ENCODE measurements at places on chromosomes 4 and X.

DNA sequence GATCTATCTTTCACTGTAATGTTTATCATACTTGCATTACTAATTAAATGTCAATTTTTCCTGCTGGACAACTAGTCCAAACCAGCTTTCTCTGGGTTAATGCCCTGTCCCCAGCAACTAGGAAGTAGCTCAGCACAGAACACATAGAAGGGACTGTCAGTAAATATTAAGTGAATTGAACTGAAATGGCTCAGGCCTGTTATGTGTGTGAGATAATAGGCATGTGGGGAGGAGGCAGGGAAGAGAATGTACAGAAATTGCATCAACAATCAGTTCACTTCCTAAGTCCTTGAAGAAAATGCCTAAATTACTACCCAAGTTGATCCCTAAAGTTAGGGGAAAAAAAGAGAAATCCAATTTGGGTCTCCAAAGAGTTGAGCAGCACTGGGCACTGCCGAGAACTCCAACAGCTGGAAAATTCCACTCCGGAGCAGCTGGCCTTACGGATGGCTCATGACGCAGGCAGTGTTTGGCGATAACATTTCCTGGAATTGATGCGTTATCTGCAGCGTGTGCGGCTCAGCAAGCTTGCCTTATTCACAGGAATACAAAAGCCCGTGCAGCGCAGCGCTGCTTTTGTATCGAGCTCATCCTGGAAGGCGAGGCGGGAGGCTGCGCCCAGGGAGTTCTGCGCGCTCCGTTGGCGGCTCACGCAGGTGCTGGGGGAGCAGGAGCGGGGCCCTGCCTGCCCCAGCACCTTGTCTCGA is 297.3 kb upstream of the LCORL start:
- DNase-seq = no peak

GRCh38 chr4:151688003-151688784 is 72.6 kb downstream of the GATB start:
- no peak for DNase-seq

DNA sequence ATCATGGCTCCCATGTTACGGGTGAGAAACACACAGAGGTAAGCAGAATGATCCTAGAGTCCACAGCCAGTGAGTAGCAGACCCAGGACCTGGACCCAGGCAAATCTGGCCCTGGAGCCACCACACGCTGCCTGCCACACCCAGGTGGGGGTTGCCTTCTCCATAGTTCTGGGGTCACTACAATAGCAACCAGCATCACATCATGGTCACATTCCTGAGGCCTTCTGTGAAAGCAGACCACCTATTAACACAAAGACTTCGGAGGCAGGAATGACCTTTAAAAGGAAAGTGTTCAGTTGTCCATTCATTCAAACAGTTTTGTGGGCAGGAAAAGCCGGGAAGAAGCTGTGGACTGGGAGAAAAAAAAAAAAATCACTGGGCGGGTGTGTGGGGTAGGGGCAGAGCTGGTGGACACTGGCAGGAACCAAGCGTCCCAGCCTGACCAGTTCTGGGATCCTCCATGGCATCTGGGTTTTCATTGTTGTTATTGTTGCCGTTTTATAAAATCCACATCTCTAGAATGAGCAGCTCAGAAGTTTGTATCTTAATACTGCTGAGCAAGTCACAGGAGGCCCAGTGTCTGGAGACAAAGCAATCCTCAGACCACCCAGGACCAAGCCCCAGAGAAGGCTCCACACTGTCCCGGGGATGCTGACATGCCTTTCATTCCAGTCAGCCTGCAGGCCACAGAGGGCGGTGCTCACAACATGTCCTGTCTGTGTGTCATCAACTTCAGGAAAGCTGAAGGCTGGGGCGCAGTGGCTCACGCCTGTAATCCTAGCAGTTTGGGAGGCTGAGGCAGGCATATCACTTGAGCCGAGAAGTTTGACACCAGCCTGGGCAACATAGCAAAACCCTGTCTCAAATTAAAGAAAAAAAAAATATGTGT is 67.0 kb downstream of the SEL1L3 start:
- DNase-seq = no peak

GRCh38 chr4:188934320-188934962 is 795.2 kb downstream of the TRIML1 start:
- no peak for DNase-seq

- DNase-seq = no peak
Observed at GRCh38 chr4:24988776-24989175, 42.0 kb downstream of the LGI2 start.

- DNase-seq = no peak
Observed at GRCh38 chr4:154528869-154529268, 21.3 kb downstream of the PLRG1 start.

GRCh38 chrX:44470816-44471215 is 71.8 kb downstream of the FUNDC1 start:
- no peak for DNase-seq

DNA sequence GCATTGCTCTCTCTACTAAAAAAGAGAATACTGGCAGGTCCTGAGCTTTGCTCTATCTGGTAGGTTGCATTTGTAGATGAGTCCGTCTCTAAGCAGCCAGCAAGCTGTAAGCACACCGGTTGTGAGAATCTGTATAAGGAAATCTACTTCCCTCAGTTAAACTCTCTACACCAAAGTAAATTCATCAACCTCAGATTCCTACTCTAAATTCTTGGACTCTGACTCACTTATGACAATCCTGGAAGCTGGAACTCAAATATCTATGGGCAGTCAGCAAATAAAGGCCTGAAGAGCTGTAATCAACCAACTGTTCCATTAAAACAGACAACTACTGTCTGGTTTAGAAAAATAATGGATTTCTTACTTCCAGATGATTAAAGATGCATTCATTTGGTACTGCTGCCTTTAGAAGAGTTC is 37.9 kb downstream of the FAT1 start:
- DNase-seq = no peak

DNA sequence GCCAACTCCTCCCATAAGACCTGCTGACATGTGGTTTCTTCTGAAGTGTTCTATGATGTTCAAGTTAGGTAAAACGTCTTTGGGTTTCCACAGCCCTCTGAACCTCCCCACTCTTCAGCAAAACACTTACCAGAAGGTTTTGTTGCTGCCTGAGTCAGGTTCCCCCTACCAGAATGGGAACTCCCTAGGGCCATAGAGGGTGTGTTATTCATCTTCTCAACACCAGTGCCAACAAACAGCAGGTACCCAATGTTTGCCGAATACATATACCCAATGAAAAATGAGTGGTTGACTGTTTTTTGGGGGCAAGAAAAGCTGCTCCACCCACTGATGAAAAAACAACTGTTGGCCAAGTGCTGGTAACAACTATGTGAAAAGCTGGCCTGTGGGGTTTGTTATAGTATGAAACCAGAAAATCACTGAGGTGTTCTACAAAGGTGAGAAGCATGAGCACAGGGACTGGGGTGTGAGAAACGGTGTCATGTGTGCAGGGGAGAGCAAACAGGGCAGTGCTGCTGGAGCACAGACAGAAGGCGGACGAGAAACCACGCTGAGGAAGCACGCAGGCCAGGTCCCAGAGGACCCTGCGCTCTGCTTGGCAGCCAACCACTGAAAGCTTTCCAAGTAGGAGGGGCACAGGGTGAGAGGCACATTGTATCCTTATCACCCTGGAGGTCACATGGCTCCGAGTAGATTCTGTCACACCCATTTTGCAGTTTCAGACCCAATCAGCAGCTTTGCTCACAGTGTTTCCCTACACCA is 28.8 kb downstream of the ATP8A1 start:
- peak; percentile 53 for DNase-seq

GRCh38 chr4:182871616-182872015 is 45.6 kb downstream of the DCTD start:
- DNase-seq = no peak

- no peak for DNase-seq
Observed at GRCh38 chr4:12319765-12320164, 891.1 kb upstream of the HS3ST1 start.

GRCh38 chrX:48715072-48715471 is 18.5 kb downstream of the SUV39H1 start:
- no peak for DNase-seq

DNA sequence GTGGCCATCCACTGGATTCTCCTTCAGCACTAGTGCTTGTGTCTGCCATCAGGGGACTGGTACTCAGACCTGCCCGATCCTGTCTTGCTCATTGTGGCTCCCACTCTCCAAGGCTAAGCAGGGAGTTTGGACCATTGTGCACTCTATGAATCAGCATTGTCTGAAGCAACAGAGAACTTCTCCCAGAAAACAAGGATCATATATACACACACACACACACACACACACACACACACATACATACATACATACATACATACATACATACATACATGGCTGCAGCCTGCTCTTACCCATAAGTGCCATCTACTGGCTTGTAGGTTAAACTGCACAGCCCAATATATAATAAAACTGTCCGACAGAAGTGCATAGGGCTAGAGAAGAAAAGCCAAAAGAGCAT is 345.3 kb upstream of the LCORL start:
- peak; percentile 15 for DNase-seq

DNA sequence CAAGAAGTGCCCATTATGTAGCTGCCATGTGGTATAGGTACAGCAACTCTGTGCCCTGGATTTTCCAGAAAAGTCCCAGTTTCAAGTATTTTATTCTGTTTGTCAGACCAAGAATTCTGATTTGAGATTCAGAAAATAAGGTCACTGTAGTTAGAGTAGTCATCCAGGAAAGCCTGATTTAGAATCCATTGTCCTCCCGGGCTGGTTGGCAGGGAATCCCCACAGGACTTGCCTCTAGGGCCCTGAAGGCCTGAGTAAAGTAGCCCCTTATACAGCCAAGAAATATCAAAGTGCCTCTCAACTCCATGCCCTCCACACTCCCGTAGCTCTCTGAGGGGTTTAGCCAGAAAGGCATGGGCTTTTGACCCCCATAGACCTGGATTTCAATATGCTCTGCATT is 36.3 kb downstream of the RTL5 start:
- DNase-seq = no peak

GRCh38 chrX:2650865-2651264 is 40.2 kb upstream of the CD99 start:
- DNase-seq = no peak

DNA sequence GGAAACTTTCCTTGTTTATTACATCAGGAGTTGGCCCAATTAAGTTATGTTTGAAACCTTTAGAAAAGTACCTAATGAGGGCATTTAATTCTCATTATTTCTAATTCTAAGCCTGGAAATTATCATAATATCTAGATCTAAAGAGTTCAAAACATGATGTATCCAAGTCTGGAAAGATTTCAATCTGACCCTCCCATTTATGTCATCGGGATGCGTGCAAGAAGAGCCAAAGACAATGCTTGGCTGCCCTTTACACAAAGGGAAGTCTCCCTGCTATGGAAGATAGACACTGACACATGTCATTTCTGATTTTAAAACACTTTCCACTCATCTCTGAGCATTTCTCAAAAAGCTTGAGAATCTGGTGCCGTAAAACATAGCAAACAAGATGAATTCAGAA is 222.4 kb downstream of the ANTXR2 start:
- DNase-seq = no peak

DNA sequence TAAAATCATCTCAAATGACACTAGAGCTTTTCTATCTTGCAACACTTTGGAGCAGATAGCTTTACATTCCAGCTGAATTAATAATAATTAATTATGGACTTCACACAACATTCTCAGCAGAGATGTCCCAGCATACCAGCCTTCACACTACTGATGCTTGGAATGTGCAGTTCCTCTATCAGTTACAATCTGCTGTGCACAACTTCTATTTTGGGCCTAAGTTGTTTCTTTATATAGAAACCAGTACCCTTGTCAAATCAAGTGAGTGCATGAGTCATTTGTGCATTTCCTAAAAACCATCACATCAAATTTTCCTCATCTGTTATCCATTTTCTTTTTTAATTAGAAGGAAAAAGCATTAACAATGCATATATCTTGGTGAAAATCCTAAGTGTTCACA is 8.8 kb upstream of the RASL11B start:
- DNase-seq = no peak

DNA sequence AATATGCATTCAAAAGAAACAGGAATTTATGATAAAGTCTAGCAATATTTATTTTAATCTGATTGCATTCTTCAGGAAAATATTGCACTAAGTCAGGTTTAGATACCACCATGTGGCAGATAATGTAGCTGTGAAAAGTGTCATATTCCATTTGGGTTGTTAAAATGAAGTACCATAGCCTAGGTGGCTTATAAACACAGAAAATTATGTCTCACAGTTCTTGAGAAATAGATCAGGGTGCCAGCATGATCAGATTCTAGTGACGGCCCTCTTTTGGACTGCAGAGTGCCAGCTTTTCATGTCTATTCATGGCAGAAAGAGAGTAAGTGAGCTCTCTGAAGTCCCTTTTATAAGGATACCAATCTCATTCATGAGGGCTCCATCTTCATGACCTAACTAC is 5.6 kb upstream of the ADGRL3 start:
- no peak for DNase-seq

- DNase-seq = peak; percentile 34
Observed at GRCh38 chrX:18886344-18887161, 97.4 kb downstream of the PHKA2 start.

- DNase-seq = no peak
Observed at GRCh38 chrX:78377186-78377585, 49.8 kb upstream of the CYSLTR1 start.

DNA sequence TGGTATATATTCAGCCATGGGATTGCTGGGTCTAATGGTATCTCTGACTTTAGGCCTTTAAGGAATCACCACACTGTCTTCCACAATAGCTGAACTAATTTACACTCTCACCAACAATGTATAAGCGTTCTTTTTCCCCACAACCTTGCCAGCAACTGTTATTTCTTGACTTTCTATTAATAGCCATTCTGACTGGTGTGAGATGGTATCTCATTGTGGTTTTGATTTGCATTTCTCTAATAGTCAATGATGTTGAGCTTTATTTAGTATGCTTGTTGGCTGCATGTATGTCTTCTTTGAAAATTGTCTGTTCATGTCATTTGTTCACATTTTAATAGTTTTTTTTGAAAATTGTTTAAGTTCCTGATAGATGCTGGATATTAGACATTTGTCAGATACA is 235.2 kb downstream of the HEPH start:
- DNase-seq = no peak

- DNase-seq = no peak
Observed at GRCh38 chr4:133483600-133484246, 334.6 kb downstream of the PCDH10 start.

DNA sequence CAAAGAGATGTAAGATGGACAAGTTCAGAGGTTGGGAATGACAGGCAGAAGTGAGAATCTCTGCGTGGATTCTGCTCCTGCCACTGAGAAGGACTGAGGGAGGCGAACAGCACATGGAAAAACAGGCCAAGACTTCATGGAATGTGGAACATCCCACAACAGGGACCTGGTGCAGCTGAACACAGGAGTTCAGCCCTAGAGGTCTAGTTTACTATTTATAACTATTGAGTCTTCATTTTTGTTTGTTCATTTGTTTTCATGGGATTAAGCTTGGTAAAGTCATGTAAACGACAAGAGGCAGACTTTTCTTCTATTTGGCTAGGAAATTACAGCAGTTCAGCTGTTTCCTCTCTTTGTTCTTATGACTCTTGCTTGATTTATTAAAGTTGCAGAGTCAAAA is 234.5 kb downstream of the MAML3 start:
- no peak for DNase-seq

- DNase-seq = no peak
Observed at GRCh38 chrX:94114362-94114761, 440.4 kb downstream of the FAM133A start.

GRCh38 chr4:129322920-129323319 is 227.0 kb downstream of the C4orf33 start:
- no peak for DNase-seq

- no peak for DNase-seq
Observed at GRCh38 chrX:19566359-19567222, 51.3 kb upstream of the MAP3K15 start.

- no peak for DNase-seq
Observed at GRCh38 chr4:89099034-89099433, 12.3 kb upstream of the TIGD2 start.

Data from CD4-positive, alpha-beta memory T cell (primary cell).